ENCODE measurements at places on chromosomes 2 and 18.

- DNase-seq, result no peak
These were observed 107.7 kb upstream of the MGAT5 start for GRCh38 chr2:134146161-134146560.

- no peak for DNase-seq
These were observed 27.3 kb downstream of the MTCL1 start for GRCh38 chr18:8732442-8733360.

DNA sequence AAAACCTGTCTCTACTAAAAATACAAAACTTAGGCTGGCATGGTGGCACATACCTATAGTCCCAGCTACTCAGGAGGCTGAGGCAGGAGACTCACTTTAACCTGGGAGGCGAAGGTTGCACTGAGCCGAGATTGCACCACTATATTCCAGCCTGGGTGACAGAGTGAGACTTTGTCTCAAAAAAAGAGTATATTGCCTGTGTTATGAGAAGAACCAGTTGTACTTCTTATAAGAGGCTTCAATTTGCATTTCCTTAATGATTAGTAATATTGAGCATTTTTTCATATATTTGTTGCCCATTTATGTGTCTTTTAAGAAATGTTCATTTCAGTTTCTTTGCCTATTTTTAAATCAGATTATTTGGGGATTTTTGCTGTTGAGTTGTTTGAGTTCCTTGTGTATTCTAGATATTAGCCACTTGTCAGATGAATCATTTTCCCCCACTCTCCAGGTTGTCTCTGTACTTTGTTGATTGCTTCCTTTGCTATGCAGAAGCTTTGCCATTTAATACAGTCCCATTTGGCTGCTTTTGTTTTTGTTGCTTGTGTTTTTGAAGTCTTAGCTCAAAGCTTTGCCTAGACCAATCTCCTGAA is 75.8 kb upstream of the LRPPRC start:
- DNase-seq, result no peak

DNA sequence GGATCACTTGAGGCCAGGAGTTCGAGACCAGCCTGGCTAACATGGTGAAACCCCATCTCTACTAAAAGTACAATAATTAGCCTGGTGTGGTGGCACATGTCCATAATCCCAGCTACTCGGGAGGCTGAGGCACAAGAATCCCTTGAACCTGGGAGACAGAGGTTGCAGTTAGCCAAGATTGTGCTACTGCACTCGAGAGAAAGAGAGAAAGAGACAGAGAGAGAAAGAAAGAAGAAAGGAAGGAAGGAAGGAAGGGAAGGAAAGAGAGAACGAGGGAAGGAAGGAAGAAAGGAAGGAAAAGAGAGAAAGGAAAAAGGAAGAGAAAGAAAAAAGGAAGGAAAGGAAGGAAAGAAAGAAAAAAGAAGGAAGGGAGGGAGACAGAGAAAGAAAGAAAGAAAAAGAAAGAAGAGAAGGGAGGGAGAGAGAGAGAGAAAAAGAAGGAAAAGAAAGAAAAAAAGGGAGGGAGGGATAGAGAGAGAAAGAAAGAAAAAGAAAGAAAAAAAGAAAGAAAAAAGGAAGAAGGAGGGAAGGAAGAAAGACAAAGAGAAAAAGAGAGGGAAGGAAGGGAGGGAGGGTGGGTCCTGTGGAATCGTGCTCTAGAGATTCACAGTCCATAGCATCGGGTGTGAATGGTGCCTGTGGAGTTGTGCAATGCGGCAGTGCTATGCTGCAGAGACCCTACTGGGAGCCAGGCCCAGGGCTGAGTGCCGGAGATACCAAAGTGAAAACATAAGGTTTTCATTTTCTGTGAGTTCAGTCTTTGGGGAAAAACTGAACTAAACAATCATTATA is 4.6 kb upstream of the SDC1 start:
- DNase-seq, result no peak

GRCh38 chr2:148607566-148607965 is 37.0 kb upstream of the EPC2 start:
- no peak for DNase-seq

- no peak for DNase-seq
These were observed 25.0 kb upstream of the ITSN2 start for GRCh38 chr2:24385366-24385765.

DNA sequence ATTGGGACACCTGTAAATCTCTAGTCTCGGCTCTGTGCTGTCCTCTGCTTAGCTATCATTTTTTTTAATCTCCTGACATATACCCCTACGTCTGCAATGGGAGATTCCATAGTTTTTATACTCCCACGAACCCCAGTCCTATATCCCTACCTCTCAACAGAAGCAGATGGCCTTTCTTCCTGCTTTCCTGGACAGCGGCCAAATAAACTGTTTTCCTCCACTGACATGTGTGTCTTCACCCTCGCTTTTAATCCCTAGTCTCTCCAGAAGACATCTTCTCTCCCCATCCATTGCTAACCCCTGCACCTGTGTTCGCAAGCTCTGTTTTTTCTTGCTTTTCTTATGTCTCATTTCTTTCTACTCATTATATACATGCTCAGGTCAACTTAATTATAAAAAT is 395.4 kb downstream of the EPHA4 start:
- no peak for DNase-seq

DNA sequence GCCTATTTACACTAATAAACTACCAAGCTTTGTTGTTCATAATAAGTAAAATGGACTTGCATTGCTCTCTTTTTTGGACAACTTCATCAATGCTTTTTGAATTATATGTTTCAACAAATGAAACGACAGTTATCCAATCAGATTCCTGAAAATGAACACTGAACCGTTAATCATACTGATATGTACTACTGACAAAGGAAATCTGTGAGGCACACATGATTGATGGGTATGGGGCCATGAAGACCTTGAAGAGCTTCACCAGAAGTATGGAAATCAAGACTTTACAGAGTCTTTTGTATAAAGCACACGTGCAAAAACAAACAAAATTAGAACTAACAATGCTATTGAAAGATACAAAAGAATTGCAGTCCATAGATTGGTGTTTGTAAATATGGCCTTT is 51.2 kb downstream of the HNMT start:
- no peak for DNase-seq

- peak; percentile 39 for DNase-seq
These were observed 445 bp downstream of the PRPF40A start for GRCh38 chr2:152716805-152717227.

DNA sequence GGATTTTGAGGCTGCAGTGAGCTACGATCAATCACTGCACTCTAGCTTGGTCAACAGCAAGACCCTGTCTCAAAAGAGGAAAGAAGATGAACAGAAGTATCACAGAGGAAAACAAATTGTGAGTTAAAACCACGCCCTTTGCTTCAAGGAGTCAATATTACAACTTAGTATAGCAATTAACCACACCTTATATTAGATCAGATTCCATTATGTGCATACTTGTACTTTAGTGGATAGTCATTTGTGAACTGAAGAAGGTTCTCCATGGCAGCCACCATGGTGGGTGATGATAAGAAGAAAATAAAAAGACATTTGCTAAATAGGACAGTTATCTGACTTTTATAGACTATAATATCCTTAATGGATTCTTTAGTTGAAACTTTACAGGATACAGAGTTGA is 72.3 kb upstream of the EFEMP1 start:
- no peak for DNase-seq

DNA sequence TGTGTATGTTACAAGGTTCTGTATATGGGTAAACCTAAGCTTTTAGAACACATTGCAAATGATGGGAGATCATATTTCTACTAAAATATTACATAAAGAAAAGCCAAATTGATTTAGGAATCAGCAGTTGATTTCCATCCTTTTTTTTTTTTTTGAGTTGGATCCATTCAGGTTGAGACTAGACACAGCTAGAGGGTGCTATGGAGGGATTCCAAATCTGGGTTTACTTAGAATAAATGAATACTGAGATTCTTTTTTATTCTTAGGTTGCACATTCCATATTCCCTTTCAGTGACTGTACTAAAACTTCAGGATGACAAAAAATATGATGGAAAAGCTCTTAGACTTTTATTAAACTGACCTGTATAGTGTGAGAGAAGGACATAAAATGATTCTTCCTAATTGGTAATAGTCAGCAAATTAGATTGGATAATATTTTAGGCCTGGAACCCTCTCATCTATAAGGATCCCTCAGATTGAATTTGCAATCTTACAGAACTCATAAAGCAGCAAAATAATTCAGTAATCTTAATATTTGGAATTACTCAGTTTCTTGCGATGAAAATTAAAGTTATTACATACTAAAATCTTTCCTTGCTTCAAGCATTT is 183.3 kb upstream of the SESTD1 start:
- no peak for DNase-seq

GRCh38 chr2:128157644-128158043 is 66.6 kb downstream of the UGGT1 start:
- no peak for DNase-seq

DNA sequence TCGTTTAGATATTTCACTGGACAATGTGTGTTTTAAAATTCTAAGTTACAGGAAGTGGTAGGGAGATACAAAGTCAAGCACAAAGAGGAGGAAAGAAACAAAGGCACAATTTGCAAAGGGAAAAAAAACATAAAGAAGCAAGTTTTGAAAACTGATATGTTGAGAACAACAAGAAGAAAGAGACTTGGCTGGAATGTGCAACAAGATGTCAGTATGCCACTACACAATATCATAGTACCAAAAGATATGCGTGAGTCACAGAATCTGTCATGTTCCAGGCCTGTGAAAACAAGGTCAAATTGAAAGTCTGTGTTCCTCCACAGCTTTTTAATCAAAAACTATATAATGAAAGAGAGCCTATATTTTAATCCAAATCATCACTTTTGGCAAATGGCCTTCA is 12.0 kb downstream of the EXOC6B start:
- DNase-seq, result no peak

DNA sequence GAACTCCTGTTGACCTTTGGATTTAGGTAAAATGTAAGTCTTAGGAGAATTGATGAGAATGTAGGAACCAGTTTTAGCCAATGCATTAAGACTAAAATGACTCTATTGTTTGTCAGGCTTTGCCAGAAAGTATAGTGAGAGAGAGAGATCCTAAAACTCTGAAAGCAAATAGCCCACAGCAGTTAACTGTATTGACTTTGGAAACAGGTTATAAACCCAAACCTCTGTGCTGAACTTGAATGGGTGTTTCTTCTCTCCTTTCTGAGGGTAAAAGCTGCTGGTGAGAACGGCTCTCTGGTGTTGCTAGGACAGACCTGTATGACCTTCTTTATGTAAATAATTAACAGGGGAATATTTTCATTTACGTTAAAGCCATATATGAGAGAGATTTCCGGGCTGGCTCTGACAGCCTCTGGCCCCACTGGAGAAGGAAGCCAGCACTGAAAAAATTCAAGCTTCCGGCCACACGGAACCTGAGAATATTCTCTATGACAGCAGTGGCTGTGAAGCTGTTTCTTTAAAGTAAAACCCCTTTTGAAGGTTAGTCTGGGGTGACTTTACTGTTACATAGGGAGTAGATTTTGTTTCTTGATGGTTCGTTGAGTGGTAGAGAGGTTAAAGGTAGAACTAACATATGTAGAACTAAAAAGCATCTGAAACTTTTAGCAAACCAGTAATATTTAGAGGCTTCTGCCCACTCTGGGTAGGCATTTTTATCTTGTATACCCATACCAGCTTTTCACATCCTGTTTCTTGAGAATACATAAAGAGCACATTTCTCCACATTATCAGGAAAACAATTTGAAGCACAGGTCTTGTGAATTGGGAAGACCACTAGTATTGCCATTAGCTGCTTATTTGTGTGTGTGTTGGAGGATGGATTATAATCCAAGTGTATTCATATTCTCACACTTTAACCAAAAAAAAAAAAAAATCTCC is 123.8 kb downstream of the SPTBN1 start:
- DNase-seq, result peak; percentile 70

DNA sequence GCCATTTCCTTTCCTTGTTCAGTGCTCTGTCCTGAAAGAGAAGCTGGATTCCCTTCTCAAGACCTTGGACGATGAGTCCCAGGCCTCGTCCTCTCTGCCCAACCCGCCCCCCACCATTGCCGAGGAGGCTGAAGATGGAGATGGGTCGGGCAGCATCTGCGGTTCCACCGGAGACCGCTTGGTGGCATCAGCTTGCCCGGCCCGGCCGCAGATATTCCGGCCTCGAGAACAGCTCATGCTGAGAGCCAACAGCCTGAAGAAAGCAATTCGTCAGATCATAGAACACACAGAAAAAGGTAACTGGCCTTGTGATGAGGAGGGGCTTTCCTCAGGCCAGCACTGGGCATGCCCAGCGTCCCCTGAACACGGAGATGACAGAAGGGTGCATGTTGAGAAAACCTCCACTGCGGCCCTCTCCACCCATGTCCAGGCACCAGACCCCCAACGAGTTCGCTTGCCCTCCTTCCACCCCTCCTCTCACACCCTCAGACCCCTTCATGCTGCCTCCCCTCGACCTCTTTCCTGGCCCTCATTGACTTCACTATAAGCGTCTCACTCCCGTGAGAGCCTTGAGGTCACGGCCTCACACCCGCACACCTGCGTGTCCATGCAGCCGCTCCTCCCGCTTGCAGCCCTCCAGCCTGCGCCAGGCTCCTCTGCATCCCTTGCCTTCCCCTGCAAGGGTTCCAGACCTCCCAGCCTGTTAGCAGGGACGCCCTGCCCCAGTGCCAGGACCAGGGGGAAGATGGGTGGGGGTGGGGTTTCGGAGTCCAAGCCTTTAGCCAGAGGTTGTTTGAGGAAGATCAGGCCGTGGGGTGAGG is 95.0 kb downstream of the DGKD start:
- DNase-seq, result no peak

GRCh38 chr18:27544206-27544605 is 359.1 kb upstream of the CHST9 start:
- no peak for DNase-seq

GRCh38 chr2:76381624-76382023 is 670.9 kb upstream of the GCFC2 start:
- DNase-seq, result no peak

DNA sequence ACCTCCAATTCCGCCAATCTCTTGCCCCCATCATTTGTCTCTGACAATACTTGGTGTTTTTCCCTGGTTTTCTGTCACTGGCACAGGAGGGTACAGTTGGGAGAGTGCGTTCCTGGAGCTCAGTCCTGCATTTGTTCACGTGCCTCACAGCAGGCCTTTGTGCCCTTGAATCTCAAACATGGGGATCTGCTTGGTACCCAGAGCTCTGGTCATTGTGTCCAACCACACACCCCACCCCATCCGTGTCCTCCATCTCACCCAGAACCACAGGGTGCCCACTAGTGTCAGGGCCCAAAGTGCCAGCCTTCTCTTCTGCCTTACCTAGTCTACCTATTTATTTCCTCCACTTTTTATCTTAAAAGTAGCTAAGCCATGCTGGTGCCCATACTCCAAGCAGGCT is 16.2 kb downstream of the GAREM2 start:
- no peak for DNase-seq

GRCh38 chr2:44949329-44950151 is 8.0 kb downstream of the SIX3 start:
- DNase-seq, result no peak

DNA sequence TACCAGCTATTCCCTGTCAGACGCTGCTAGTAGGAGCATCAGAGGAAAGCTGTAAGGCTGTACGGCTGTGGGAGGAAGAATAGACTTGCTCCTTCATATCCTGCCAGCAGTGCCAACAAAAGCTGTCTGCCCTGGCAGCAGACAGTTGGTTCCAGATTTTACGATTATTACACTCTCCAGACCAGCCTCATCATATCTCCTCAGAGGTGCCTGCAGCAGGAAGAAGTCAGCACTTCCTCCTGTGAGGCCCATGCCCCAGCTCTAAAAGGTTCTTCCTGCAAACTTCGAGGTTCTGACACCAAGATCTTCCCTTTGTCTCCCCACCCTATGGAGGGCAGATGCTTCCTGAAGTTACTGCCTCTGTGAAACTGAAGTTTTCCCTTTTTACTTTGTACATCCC is 537.7 kb upstream of the PKDCC start:
- no peak for DNase-seq

- DNase-seq, result peak; percentile 50
These were observed 2.6 kb downstream of the ANKRD44 start for GRCh38 chr2:197307933-197308521.

- DNase-seq, result no peak
These were observed 53.2 kb upstream of the FZD7 start for GRCh38 chr2:201980389-201980821.

Data from CD4-positive, alpha-beta T cell treated with Interleukin-4 for 1 hour (primary cell).